ENCODE measurements at places on chromosomes 13 and 19.

DNA sequence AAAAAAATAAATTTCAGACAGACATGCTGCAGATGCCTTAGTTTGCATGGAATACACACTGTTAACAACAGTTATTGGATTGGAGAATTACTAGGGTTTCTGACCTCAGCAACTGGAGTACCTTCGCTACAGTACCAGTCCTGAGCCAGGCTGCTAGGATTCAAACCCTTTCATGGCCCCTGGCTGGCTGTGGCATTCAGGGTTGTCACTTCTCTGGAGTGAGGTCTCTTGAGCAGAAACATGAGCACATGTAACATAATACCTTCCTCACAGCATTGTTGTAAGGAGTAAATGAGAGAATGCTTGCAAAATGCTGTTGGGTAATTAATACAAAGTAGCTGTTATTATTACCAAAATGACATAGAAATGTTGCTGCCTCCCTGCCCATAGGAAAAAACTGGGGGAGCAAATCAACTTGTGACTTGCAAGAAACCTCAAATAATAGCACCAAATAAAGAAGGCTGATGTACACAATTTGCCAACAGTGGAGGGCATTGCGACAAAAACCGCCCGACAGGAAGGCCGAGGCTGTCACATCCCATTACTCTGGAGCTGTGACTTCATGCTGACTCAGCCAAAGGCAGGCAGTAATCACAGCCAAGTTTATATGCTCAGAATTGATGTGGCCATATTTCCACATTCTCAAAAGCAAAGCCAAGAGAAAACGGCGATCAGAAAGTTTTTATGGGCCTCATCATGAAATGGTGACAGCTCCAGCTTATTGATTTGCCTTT is 100.4 kb downstream of the RFC3 start:
- peak; percentile 1 for DNase-seq

- no peak for DNase-seq
Observed at GRCh38 chr13:114134944-114135610, 2.7 kb upstream of the RASA3 start.

- DNase-seq = no peak
Observed at GRCh38 chr13:69391756-69392155, 715.9 kb upstream of the ATXN8OS start.

DNA sequence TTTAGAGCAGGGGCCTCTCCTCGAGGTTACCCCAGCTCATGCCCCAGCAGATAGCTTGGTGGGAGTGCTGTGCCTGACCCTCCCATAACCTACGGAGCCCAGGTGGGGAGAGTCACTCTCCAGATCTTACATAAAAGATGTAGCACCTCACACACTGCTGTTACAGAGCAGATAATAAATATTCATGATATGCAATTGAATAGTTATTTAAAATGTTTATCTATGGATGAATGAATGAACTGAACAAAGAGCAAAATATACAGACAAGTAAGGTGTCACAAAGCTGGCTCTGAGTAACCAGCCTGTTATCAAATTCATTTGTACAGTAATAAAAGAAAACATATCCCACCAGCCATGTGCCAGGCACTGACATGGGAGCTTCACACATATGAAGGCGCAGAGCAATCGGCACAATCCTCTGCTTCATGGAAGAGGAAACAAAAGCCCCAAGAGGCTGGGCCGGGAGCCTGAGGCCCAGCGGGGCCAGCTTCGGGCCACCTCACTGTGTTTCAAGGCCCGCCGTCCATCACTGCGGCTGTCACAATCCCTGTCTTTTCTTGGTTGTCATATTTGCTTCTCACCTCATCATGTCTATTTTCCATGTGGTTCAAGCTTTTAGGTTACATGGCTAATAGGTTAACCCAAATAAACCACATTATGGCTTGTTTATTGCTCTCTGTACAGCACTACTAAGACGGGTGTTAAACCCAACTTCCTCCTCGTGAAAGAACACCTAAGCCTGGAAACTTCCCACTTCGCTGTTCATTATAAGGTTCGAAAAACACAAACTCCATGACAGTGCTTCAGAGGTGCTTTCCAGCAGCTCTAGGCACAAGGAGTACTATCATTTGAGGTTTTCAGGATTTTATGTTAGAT is 78.4 kb downstream of the IRS2 start:
- DNase-seq = no peak

- DNase-seq = no peak
Observed at GRCh38 chr19:38134540-38135149, 89.4 kb downstream of the DPF1 start.

GRCh38 chr13:30802953-30803478 is 67.7 kb downstream of the ALOX5AP start:
- DNase-seq = peak; percentile 42

GRCh38 chr13:22320991-22321390 is 650.1 kb downstream of the FGF9 start:
- no peak for DNase-seq
